ENCODE measurements at places on chromosomes 4 and X.
A peak's percentile ranks its signal among the peaks of the same experiment; 100 is the strongest.

- no peak for DNase-seq
Measured at GRCh38 chrX:152638443-152638904, 779 bp downstream of the GABRQ start.

DNA sequence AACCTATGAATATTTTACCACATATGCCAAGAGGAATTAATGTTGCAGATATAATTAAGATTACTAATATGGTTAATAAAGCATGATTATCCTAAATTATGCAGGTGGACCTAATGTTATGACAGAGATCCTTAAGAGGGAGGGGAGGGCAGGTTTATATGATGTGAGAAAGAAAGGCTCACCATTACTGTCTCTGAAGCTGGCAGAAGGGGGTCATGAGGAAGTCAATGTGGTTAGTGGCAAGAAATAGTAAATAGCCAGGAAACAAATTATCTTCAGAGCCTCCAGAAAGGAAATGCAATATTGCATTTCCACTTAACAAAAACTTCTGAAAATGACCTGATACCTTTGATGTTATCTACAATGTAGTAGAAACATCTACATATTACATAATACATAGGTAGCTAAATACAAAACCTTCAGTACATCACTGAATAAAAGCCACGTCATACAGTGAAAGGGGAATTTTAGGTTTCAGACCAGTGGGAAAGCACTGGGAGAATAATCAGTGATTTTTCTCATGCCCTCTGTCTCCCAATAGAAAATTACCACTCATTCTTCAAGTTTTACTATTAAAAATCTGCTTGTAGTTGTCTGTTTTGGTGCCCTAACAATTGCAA lies 609.2 kb downstream of the SPOCK3 start:
- DNase-seq: no peak

DNA sequence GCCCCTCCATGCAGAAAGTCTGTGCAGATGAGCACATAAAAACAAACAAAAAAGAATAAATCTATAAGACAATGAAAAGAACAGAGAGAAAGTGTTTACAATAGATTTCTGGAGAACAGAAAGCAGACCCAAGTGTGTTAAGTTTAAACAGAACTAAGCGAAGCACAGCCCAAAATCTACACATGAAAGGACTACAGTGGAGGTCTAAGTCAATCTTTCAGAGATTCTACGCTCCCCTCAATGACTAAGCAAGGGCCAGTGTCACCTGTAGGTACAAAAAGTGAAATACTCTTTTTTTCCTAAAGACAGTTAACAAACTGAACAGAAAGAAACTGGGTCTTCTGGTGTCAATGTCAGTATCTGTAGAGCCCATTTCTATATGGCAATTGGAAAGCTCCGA lies 18.2 kb downstream of the CLOCK start:
- no peak for DNase-seq

DNA sequence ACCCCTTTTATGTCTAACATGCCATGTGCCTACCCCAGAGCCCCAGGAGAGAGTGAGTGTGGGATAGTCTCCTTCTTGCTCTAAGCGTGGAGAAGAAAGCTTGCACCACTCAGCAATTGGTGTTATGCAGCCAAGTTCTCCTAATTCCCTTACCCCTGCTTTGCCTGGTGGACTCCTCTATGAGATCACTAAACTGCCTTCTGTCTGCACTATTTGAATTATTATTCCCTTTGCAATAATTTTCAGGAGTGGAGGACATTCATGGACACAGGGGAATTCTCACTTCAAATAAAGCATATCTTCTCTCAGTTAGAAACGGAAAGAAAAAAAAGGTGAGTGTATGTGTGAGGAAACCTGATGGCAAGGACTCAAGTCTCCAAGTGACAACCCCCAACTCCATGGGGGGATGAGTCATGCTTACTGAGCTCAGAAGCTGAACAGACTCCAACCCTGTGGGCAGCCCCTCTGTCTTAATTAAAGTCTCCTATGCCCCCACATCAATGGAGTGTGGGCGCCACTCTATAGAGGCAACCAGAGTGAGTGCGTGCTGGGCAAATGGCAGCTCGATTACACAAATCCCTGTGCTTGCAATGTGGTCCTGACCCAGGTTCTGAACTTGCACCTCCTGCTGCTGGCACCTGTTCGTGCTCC lies 381.9 kb downstream of the RAB28 start:
- DNase-seq: no peak

GRCh38 chrX:51737091-51737490 lies 6.2 kb upstream of the GSPT2 start:
- DNase-seq: no peak

DNA sequence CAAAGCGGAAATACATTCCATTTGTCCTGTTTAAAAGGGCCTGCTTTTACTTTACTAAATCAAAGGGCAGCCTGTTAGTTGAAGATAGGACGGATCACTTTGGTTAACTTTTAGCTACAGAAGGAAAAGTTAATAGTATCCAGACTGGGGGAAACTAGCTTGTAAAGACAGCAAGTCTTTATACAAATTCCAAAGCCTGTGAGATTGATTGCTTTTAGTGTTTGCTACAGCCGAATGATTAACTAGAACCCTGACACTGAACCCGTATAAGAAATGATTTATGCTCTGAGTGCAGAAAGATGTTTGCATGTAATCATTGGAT lies 93.4 kb downstream of the FRAS1 start:
- no peak for DNase-seq

GRCh38 chr4:16029262-16029661 lies 54.6 kb downstream of the PROM1 start:
- no peak for DNase-seq

DNA sequence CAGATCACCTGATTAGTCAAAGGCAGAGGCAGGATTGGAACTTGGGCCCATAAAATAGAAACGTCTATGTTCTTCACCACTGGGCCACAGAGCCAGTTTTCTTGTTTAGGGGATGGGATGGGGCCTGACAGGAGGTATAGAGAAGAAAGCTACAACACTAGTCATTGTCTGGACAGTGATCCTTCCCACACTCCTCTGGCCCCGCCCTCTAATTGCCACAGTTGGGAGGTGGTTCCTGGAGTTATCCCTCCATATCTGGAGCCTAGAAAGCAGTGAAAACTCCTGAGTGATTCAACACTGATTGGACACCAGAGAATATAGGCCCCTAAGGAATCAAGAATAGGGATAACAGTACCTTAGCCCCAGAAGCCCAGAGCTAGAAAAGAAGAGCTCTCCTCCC lies 22.9 kb downstream of the RASL11B start:
- no peak for DNase-seq

- DNase-seq: no peak
Measured at GRCh38 chr4:139682741-139683151, 17.1 kb downstream of the MGST2 start.

DNA sequence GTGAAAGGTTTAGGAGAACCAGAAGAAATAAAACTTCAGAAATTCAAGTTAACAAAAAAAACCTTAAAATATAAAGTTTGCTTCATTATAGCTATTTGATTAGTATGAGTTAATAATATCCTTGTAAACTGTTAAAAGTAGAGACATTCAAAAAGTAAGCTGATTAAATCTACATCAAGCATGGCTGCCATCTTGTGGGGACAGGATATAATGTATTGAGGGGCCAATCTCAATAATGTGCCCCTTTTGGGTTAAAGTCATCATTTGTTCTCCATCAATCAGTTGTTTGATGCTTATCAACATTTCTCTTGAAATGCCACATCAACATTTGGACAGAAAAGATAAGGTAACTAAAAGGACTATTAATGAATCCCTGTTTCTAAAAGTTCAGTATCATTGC lies 4.6 kb upstream of the GRID2 start:
- DNase-seq: no peak

DNA sequence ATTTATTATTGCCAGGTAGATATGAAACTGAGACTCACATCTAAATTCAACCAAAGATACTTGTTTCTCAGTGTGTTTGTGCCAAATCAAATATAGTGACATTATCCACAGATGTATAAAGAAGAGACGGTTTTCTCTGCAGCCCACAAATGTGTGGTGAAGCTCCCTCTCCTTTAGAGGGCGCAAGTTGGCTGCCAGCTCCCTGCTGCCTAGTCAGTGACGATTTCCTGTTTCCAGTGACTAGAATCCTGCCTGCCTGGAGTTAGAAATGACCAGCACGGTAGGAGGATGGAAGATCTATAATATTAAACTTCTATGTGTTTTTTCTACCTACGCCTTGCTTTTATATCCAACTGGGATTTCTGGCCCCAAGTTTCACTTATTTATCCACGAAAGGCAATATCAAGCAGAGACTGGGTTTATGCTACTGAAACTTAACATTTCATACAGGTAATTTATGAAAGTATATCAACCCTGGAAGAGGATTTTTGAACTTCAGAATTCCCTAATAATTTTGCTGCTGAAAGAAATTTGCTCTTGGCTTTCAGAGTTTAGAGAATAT lies 1793.7 kb upstream of the TENM3 start:
- DNase-seq: no peak

GRCh38 chr4:76197031-76197743 lies 16.4 kb downstream of the SCARB2 start:
- DNase-seq: no peak

DNA sequence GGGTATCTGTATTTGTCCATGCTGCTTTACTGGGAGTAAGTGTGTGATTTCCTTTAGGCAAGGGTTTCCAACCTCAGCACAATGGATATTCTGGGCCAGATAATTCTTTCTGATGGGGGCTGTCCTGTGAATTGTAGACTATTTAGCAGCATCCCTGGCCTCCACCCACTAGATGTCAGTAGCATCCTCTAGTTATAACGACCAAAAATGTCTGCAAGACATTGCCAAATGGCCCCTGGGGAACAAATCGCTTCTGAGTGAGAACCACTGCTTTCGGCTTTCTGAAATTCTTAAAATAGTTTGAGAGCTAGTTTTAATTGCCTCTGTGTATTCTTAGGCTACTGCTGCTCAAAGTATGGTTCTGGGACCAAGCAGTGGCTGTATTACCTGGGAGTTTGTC lies 81.2 kb upstream of the GPM6B start:
- DNase-seq: peak; percentile 1

DNA sequence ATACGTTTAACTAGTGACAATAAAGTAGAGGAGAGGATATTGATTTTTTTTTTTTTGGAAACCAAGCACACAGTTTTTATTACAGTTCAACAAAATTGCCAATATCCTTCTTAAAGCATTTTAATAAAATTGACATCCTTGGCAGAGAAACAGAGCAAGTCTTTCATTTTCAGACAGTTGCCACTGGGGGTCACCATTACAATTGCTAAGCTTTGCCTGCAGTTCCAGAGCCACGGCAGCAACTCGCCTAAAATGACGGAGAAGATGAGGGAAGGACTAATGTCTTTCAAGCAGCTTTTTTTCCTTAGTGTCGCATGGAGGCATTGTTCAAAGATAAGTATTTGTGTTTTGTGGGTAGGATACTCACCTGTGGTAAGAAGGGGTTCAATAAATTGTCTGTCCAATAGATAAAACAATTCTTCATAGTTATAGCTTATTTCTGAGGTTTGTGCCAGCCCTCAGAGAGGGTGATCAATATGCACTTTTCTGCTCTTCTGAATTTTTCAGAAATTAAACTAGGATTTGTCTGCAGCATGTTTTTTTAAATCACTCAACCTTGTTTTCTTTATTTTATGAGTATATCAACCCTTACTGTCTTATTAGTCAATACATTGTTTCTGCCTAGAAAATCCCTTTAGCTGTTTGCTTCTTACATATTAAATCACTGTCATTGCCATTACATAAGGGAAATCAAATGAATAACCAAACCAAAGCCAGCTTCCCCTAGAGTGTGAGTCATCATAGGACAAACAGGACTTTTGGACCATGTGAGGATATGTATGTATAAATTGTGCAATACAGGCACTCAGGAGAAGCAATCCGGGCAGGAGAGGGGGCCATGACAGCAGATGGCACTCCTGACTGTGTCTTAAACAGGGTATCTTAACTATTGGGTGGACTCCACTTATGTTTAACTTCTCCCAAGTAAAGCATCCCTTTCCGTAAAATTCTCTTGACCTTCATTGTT lies 508.1 kb upstream of the ARX start:
- DNase-seq: no peak

GRCh38 chr4:140018931-140019618 lies 134.9 kb downstream of the MAML3 start:
- no peak for DNase-seq

- no peak for DNase-seq
Measured at GRCh38 chrX:10090319-10090718, 66.5 kb upstream of the CLCN4 start.

GRCh38 chr4:8761167-8761823 lies 110.3 kb downstream of the HMX1 start:
- DNase-seq: no peak

GRCh38 chr4:130511776-130512175 lies 1415.8 kb downstream of the C4orf33 start:
- no peak for DNase-seq

- no peak for DNase-seq
Measured at GRCh38 chr4:98659106-98659592, 738 bp upstream of the TSPAN5 start.

DNA sequence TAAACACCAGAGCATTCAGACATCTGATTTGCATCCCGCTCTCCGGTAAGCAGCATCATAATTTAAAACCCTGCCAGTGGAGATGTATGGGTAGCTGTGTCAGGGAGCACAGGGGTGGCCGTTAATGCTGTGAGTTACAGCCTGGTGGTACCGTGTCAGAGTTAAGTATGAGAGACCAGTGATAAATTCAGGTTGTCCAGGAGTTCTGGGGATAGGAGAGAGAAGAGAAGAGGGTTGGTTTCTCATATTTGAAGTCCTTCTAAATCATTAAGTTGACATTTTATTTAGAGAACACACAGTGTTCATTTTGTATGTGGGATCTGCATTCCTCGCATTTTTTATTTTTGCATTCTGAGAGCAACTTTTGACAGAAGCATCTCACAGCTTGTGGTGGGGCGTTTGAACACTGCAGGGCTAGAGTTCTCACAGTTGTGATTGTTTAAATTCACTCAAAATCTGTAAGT lies 157.6 kb downstream of the DCLK2 start:
- DNase-seq: no peak

DNA sequence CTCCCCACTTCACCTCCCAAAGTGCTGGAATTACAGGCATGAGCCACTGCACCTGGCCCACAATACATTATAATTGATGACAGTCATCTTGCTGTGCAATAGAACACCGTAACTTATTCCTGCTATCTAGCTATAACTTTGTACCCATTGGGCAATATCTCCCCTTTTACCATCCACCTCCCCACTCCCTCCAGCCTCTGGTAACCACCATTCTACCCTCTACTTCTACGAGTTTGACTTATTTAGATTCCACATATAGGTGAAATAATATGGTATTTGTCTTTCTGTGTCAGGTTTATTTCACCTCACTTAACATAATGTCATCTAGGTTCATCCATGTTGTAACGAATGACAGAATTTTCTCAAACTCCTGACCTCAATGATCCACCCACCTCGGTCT lies 8.2 kb upstream of the TEX11 start:
- no peak for DNase-seq

- DNase-seq: no peak
Measured at GRCh38 chrX:133658293-133658911, 243.1 kb upstream of the GPC4 start.

DNA sequence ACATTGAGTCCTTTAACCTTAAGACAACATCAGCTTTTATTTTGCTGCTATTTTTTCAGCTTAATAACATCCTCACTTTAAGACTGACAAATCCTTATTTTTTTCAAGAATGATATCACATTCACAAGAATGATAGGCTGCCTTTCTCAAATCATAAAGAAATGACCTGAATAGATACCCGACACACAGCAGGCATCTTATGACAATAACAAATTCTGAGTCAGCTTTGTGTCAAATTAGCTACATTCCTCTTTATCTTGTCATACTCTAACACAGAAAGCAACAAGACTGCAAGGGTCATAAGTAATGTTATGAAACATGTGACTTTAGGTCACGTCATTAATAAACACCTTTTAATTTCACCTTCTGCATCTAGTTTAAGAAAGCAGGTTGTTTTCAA lies 2387.6 kb downstream of the PCDH7 start:
- DNase-seq: no peak

- no peak for DNase-seq
Measured at GRCh38 chr4:25835384-25835783, 27.4 kb downstream of the SEL1L3 start.
